ENCODE measurements at places on chromosomes 11 and 22.
A peak's percentile ranks its signal among the peaks of the same experiment; 100 is the strongest.

DNA sequence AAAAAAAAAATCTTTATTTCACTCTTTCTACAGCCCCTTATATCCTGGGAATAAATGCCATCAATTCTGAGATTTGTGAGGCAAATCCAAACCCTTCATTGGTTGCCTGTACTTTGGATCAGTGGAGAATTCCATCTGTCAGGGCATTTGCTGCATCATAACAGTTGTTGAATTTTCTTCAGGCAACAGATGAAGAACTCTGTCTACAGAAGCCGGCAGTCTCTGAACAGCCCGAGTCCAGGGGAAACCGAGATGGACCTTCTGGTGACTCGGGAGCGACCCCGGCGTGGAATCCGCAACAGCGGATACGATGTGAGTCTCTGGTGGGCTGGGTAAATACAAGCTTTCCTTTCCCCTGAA, 82.3 kb downstream of the C11orf91 start:
- no peak for DNase-seq

DNA sequence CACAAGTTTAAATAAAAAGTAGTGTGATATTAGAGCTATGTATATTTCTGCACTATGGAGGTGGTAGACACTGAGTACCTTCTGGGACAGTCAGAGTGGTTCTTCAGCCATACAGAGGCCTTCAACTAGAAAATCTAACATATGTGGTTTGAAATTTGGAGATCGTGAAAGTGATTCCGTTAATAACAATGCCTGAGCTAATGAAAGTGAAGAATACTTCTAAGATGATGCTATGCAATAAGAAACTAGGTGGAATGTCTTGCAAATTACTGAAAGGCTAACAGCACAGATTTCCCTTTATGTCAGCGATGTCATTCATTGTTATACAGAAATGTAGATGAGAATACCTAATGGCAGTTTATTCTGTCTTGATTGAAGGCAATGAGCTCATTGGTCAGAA, 1984.7 kb upstream of the RAG2 start:
- DNase-seq = no peak

GRCh38 chr11:69293819-69294505, at the start of gene MYEOV:
Gene MYEOV, plus strand, starts transcription at chr11:69294155. Its CDS starts 1,200 bp downstream, at chr11:69295355.
- no peak for DNase-seq

DNA sequence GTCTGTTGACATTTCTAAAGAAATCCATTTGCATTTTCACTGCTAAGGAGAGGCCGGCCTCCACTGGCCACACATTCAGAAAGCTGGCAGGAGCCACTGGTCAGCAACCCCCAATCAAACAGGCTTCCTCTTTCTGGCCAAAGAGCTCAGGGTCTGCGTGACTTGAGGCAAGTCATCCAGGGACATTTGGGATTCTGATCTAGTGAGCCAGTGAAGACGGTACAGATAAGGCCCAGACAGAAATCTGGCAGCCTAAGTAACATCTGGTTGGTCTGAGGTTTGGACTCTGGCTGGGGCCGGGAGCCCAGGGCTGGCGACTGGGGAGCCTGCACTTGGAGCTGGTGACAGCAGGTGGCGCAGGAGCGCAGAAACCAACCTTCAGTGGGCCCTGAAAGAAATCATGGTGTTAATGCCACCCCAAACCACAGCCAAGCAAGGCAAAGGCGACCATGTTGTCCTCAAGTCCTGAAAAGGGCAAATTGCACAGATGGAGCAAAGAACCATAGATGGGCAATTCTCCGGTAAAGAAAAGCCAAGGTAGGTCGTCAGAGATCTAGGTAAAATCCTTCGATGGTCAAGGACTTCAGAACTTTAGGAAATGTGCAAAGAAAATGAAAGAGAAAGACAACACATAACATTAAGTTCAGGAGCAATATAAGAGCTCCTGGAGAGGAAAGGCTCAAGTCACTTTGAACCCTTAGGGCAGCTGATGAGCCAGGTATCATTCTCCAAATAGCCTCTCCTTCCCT, 99.4 kb upstream of the BLID start:
- peak; percentile 8 for DNase-seq

Data from NCI-H146 (cell line).